ENCODE measurements at places on chromosomes 5 and 9.

DNA sequence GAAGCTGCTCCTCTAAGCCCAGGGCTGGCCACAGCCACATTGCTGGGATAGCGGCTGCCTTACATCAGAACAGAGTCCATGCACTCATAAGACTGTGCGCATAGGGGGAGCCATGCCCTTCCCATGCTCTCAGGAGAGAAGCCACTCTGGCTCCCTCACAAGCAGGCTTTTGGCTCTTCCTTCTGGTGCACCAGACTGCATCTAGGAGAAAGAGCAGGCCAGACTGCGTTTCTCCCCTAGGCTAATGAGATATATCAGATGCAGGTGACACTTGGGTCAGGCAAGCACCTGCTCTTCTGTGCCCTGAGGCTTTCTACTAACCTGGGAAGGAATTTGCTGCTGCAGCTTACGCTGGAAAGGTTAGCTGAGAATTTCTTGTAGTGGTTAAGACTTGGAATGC, 43.2 kb upstream of the BRINP1 start:
- DNase-seq: no peak

DNA sequence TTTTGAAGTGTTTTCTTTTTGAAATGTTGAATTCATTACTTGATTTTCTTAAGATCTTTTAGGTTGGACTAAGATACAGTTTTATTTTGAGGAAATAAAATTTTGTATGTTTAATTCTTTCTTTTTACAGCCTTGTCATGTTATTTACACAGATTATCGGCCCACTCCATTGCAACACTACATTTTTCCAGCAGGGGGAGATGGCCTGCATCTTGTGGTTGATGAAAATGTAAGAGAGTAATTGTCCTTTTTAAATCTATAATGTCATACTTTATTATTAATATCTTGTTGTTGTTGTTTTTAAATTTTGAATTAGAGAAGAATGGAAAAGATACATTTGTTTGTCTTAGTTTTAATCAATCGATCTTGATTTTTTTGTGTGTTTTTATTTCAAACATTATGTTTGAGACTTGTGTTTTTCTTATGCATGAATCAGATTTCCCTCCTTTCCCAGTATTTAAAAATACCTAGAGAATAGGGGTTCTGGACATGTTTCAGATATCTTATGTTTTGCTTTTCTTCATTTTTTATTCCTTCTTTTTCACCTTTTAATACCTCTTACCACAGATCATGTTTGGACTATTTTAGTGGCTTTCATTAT, 36.7 kb downstream of the MTREX start:
- DNase-seq: peak; percentile 42

GRCh38 chr5:61790678-61791077, 458.6 kb downstream of the ZSWIM6 start:
- no peak for DNase-seq

DNA sequence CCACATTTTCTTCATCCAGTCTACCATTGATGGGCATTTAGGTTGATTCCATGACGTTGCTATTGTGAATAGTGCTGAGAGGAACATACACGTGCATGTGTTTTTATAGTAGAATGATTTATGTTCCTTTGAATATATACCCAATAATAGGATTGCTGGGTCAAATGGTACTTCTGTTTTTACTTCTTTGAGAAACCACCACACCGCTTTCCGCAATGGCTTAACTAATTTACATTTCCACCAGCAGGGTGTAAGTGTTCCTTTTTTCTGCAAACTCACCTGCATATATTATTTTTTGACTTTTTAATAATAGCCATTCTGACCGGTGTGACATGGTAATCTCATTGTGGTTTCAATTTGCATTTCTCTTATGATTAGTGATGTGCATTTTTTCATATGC, 82.2 kb upstream of the RFX3 start:
- DNase-seq: no peak

DNA sequence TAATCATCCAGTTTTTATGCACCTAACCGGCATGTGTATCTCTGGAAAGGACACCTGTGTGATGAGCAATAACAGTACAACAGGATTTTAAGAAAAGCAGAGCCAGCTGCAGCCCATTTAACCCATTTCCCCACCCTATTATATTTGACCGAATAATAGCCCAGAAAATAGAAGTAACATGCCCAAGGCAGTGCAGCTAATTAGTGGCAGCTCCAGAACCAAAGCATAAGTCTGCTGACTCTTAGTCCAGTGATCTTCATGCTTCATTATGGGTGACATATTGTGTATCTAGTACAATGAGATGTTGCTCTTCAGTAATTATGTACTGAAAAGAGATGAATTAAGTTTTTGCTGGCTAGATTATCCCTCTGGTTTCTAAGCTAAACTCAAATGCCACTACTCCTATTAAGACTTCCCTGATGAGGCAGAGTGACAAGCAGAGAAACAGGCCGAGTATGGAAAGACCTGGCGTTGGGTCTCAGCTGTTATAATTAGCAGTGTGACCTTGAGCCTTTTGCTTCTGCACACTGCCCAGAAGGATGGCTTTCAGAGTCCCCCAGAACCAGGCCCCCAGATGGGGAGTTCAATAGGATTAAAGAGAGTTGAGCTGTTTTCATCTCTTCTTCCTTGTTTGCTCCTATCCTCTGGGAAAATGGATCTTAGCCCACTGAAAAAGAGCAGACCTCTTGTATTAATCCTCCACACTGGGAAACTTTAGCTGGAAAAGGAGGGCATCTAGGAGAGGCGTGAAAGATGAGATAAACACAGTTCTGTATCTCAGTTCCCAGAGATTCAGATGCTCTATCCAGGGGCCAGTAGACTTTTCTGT, 10.8 kb upstream of the C1QTNF3 start:
- DNase-seq: no peak

GRCh38 chr5:26763215-26763614, 275.2 kb downstream of the CDH9 start:
- DNase-seq: no peak

- DNase-seq: no peak
Observed at GRCh38 chr9:96135076-96135752, 166.8 kb downstream of the HSD17B3 start.

DNA sequence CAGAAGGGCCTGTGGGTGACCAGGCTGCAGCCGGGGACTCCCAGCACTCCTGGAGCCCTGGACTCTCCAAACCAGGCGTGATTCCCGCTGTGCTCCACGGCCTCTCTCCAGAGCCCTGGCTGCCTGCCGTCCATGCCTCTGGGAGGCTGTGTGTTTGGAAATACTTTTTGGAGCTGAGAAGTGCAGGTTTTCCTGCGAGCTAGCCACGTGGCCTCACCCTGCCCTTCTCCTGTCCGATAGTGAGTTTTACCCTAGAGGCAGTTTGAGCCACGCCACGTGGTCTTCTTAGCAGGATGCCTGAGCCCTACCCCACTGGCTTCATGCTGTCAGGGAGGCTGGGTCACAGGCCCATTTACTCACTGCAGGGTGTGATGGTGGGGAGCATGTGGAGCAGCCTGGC, 71.3 kb downstream of the COL5A1 start:
- DNase-seq: no peak

- DNase-seq: no peak
Observed at GRCh38 chr9:114098021-114098935, 814 bp downstream of the KIF12 start.

DNA sequence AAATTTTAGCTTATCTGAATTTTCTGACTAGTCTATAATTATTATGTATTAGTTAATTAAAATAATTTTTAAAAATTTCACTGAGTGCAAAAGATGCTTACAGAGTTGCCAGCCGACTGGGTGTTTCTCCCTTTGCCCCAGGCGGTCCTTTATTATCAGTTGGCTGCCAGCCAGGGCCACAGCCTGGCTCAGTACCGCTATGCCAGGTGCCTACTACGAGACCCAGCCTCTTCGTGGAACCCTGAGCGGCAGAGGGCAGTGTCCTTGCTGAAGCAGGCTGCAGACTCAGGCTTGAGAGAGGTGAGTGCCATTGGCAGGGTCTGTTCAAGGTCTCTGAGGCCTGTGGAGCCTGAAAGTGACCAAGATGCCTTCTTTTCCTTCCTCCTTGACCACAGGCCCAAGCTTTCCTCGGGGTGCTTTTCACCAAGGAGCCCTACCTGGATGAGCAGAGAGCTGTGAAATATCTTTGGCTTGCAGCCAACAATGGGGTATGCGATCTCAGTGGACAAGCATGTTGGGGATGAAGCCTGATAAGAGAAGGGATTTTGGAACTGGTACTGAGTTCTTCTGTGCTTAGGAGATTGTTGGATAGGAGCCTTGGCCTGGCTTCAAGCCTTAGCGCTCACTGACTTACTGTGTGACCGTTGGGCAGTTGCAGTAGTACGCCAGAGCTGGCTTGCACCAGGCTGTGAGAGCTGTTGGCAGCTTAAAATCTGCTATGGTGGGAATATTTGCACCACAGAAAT, 10.6 kb downstream of the DELE1 start:
- DNase-seq: no peak

- DNase-seq: no peak
Observed at GRCh38 chr9:137320555-137321384, 18.7 kb upstream of the NRARP start.

DNA sequence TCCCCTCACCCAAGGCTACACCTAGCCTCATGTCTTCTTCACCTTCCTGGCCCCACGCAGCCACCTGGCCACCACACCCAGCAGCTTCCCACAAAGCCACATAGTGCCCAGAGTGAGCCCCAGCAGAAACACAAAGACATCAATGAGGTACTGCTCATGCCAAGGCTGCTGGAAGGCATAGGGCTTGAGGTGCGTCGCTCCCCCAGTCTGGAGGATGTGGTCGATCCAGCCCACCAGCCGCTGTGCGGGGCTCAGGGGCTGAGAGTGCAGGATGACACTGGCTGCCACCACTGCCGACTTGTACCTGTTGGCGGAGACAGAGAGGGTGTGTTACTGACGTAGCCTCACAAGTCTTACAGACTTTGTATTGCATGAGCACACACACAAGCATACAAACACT, 15.8 kb upstream of the CAPSL start:
- DNase-seq: no peak

- DNase-seq: no peak
Observed at GRCh38 chr5:29197631-29198454, 1995.6 kb upstream of the CDH6 start.

DNA sequence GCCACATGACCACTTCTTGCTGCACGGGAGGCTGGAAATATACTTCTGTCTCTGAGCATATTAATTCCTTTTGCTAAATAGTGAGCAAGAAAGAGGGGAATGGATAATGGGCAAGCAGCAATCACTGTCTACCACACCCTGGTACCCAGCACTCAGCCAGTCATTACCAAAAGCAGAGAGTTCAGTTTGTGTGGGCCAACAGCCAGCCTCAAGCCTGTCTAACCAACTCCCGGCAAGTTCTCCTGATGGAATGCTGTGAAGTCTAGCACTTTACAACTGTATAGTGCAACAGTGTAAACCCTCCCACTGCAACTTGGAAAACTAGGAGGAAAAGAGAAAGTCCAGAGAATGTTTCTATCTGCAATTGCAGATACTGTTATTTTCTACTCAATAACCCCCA, 47.8 kb downstream of the PLK2 start:
- no peak for DNase-seq

DNA sequence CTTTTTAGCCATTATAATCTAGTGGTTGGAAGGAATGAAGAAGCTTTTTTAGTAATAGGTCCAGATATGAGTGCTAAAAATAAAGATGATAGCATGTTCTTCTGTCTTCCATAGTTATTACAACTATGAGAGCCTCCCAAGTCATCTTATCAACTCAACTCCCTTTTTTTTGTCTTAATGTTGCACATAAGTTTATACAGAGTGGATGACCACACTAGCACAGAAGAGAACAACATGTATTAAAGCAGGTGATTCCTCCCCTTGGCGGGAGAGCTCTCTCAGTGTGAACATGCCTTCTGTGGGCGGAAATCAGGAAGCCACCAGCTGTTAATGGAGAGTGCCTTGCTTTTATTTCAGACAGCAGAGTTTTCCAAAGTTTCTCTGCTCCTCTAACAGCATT, 40.1 kb upstream of the STX17 start:
- no peak for DNase-seq

DNA sequence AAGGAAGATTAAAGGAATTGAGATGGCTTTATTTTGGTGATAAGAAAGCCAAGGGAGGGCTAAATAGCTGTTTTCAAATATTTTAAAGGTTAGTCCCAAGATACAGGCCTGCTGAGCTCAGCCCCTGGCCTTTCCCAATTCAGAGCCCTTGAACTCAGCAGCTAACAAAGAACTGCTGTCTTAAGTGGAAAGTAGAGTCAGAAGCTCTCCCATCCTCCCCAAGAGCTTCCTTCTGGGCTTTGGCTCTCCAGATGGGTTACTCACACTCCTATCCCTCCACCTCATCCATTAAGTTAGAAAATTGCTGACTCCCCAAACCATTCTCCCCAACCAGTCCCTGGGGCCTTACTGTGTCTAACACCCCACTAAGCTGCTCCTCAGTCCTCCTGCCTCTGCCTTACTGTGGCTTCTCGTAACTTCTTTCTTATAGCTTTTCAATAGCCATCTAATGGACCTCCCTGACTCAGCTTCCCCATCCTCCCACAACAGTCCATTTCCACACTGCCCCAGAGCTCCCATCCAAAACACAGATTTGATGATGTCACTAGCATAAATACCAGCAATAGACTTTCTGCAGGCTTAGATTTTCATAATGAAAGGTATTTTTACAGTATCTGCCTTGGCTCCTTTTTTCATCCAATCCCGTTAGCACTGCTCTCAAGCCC, 239.1 kb downstream of the ENC1 start:
- DNase-seq: no peak

- DNase-seq: no peak
Observed at GRCh38 chr5:74581988-74582365, 58.6 kb downstream of the ENC1 start.

DNA sequence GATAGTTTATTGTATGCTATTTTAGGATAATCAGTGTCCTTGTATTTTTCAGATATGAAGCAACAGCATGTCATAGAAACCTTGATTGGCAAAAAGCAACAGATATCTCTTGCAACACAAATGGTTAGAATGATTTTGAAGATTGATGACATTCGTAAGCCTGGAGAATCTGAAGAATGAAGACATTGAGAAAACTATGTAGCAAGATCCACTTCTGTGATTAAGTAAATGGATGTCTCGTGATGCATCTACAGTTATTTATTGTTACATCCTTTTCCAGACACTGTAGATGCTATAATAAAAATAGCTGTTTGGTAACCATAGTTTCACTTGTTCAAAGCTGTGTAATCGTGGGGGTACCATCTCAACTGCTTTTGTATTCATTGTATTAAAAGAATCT, 14.5 kb downstream of the CCT5 start:
- DNase-seq: no peak

- no peak for DNase-seq
Observed at GRCh38 chr5:158609333-158610050, 490.2 kb downstream of the EBF1 start.

- no peak for DNase-seq
Observed at GRCh38 chr5:122465031-122465577, 153.1 kb downstream of the SNCAIP start.

DNA sequence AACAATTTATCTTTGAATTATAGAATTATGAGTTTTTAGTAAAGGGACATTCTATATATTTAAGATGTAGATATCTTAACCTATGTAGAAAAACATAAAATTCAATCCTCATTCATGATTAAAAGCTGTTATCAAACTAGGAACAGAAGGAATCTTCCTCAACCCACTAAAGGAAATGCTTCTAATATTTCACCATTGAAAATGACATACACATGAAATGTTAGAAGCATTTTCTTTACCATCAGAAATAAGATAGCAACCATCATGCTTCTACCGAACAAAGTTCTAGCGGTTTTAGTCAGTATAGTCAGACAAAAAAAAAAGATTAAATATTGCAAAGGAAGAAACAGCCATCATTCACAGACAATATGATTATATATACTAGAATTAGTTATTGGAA, 32.2 kb downstream of the SHOC1 start:
- no peak for DNase-seq
